Activated naive CD4-positive, alpha-beta T cell treated with anti-CD3 and anti-CD28 coated beads, Interleukin-2, amount 50 U/mL, for 16 hours (primary cell): ENCODE measurements at places on chromosomes 16 and 17.

DNA sequence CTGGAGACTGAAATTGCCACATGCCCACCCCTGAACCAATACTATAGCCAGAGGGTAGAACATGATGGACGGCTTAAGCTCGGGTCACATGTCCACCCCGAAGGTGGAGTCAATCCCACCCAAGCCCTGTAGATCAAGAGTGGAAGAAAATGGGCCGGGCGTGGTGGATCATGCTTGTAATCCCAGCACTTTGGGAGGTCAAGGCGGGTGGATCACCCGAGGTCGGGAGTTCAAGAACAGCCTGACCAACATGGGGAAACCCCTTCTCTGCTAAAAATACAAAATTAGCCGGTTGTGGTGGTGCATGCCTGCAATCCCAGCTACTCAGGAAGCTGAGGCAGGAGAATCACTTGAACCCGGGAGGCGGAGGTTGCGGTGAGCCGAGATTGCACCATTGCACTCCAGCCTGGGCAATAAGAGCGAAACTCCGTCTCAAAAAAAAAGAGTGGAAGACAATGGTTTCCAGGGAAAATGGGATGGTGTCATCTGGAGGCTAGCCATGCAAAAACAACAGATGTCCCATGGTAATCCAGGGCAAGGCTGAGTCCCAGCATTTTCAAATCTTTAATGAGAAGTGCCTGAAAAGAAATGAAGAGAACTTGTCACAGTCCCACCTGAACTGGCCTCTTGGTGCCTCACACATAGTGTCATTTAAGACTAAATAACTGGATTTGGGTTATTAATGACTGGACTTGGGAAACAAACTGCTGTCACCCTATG is 30.1 kb downstream of the CD300LF start:
- DNase-seq, result no peak

DNA sequence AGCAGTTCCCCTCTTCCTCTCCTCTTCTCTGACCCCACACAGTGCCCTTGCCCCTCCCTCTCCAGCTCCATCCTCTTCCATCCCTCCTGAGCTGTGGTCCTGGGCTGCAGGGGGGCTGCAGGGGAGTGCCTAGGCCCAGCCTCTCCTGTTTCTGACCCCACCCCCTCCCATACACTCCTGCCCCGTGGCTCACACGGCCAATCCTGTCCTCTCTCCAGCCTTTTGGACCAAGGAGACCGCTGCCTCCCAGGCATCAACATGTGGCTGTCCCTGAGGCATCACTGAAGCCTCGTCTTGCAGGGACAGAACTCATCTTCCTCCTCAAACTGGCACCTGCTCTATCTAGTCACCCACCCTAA is 6.7 kb downstream of the CLUH start:
- DNase-seq, result no peak

DNA sequence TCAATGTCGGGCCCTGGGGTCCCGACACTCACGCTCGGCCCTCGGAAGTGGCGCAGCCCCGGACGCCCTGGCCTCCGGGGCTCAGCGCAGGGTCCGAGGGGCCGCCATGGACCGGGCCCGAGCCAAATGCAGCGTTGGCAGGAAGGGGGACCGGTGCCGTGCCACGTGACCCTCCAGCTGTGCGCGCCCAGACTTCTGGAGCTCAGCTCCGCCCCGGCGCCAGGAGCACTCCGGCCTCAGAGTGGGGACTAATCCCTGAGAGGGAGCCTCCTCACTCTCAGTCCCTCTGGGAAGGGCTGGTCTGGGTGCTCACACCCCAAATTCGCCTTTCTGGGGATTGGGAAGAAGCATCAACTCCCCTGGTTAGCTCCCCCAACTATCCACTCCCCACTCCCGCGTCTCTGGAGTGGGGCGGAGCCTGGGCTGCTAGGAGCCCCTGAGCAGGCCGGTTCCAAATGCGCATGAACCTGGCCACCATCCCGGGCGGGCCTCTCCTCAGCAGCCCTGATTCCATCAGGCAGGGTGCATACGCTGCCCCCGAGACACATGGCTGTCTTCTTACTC is at the start of gene B3GNT9:
TSS of gene B3GNT9 (minus strand) at position 166 of the 564 bp plus-strand sequence. CDS start 513 bp downstream, outside the sequence.
- no peak for DNase-seq

DNA sequence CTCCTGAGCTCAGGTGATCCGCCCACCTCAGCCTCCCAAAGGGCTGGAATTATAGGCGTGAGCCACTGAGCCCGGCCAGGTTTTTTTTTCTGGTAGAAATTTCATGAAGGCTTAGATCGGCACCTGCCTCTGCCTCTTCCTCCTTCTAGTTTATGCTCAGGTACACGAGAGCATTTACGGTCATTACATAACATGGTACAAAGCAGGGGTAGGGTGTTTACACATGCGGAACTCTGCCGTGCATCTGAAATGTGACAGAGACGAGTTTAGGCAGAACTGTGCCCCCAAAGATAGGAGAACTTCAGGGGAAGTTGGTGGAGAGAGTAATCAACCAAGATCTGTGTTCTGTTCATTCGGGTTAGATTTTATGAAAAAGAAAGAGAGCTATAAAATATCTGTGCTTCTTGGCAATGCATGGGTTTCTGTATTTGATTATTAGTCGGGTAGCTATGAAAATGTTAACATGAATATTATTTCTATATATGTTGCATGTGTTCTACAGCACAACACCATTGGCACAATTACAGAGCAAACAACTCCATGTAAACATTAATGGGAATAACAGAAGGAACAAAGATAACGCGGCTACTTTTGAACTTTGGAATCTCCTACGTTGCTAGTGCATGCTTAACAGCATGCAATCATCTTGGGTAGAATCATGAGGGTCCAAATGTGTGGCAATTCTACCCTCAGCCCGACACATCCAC is 23.5 kb upstream of the MAP2K6 start:
- no peak for DNase-seq

- DNase-seq, result no peak
Observed at GRCh38 chr16:70597135-70597835, 49.1 kb upstream of the IL34 start.

DNA sequence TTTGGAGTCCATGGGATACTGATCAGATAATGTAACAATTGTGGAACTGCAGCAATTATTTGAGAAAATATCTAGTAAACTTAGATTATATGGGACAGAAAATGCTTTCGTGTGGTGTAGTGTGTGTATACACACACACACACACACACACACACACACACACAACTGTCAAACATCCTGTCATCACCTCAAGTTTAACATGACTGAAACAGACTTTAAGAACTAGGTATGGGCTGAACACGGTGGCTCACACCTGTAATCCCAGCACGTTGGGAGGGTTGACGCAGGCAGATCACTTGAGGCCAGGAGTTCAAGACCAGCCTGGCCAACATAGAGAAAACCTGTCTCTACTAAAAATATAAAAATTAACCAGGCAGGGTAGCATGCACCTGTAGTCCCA is 544 bp upstream of the EVI2A start:
- DNase-seq, result no peak

DNA sequence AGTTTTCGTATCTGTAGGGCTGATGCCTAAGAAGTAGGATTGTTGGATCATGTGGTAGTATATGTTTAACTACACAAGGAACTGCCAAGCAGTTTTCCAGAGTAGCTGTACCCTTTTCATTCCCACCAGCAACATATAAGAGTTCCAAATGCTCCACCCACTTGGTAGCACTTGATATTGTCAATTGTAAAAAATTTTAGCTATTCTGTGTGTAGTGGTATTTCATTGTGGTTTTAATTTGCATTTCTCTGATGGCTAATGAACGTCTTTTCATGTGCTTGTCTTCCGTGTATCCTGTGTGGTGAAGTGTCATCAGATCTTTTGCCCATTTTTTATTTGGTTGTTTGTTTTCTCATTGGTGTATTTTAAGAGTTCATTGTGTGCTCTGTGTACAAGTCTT is 69.7 kb downstream of the TANC2 start:
- no peak for DNase-seq

- peak; percentile 77 for DNase-seq
Observed at GRCh38 chr17:42517516-42517915, 18.5 kb upstream of the NAGLU start.
